ENCODE measurements at places on chromosomes 4 and X.

- no peak for DNase-seq
These were observed 33.7 kb downstream of the XG start for GRCh38 chrX:2785538-2785937.

GRCh38 chr4:77636902-77637301, 31.3 kb downstream of the CXCL13 start:
- no peak for DNase-seq

DNA sequence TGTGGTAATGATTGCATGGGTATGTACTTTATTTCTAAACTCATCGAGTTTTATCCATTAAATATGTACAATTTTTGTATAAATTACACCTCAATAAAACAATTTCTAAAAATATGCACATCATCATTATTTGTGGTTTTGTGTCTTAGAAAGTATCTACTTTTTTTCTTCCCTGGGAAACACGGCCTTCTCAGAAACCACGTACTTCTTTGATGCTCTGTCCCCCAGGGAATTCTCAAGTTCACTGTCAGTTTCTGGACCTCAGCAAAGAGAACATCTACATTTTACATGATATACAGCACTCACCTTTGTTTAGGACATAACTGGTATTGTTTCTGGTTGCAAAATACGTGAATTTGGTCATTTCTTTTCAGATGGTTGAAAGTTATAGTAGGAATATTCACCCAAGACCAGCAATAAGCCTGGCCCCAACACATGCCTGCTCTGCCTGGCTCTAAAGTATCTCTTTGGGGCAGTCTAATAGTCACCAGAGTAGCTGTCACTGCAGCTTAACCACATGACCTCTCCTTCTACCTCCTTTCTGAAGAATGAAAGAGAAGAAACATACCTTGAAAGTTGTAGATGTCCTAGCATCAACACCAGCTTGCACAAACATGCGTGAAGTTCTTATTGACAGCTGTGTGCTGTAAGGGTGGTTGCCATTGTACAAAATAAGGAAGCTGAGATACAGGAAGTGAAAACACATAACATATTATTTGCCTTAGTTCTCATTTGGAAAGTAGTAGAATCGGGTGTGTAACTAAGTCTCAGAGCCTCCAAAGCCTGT, 48.4 kb upstream of the SPANXN4 start:
- DNase-seq, result no peak

DNA sequence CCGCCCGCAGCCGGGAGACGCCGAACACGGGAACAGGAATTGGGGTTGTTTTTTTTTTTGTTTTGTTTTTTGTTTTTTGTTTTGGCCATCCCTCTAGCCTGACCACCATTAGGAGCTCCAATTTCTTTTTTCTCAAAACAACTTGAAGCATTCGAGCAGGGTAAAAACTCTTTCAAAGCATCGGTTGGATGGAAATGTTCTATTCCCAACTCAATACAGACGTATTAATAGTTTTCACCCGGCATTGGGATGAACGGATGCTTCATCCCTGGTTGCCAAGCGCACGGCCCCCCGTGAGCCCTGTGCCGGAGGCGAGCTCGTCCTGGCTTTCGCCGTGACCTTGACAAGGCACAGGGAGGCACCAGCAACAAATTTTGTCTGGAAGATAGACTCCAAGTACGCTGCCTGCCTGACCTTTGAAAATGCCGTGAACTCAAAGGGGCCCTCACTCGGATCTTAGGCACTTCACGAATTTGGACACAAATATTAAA, 352 bp upstream of the MAP3K15 start:
- no peak for DNase-seq

DNA sequence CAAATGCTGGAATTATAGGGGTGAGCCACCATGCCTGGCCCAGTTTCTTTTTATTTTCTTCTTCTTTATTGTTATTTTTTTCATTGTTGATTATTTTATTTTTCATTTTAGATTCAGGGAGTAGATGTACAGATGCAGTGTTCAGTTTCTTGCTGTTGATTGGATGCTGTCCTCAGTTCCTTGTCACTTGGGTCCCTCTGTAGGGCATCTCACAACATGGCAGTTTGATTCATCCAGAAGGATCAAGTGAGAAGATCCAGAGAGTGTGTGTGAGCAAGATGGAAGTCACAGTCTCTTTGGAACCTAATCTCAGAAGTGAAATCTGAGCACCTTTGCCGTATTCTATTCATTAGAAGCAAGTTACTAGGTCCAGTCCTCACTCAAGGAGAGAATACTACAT, 20.9 kb downstream of the HMGB3 start:
- DNase-seq, result no peak

DNA sequence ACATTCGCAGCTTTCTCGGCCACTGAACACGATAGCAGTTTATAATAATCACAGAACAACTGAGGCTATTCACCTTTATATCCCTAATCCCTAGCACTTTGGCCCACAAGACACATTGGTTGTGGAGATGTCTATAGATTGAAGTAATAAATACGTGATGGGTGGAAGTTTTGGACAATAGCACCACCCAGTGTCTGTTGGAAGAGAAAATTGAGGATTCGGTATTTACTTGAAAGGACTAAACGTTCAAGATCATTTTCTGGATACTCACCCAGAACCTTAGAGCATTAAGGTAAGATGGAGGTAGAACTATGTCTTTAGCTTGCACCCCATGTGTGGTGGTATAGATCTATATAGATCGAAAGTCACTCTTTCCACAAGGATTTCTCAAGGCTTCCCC, 787 bp upstream of the TMSB15A start:
- DNase-seq, result peak; percentile 43

DNA sequence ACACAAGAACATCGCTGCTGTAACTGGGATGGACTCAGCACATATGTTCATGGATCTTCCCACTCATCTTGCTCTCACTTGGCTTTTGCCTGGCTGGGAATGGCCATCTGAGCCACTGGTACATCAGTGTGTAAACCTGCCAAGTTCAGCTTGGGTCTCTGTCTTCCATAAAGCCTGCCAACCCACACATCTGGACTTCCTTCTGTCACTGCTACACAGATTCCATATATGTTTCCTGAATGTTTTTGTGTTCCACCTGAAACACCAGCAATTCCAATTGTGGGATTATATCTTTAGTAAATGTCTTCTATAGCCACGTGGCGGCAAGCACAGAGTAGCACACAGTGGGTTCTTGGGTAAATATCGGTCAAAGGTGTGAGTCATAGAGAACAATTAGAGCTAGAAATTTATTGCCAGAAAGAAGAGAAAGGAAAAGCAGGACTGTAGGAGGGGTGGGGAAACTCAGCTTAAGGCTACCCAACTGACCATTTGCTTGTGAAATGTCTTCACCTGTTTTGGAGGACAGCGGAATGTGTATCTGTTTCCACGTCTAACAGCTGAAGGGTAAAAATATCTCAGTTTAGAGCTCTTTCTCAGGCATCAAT, 125.9 kb downstream of the MFAP3L start:
- DNase-seq, result no peak

- peak; percentile 2 for DNase-seq
These were observed 187.3 kb upstream of the RASGEF1B start for GRCh38 chr4:81659051-81659450.

- DNase-seq, result no peak
These were observed 666.1 kb upstream of the BOD1L1 start for GRCh38 chr4:14293582-14293981.

- no peak for DNase-seq
These were observed 27.4 kb downstream of the ADH5 start for GRCh38 chr4:99061048-99061700.

- DNase-seq, result peak; percentile 31
These were observed 19.9 kb upstream of the CLNK start for GRCh38 chr4:10704430-10704810.

- DNase-seq, result no peak
These were observed 354.2 kb upstream of the HS3ST1 start for GRCh38 chr4:11782859-11783258.

- DNase-seq, result no peak
These were observed 58.1 kb upstream of the INTU start for GRCh38 chr4:127574643-127575042.

- DNase-seq, result no peak
These were observed 85.7 kb upstream of the TBL1X start for GRCh38 chrX:9378980-9379696.

DNA sequence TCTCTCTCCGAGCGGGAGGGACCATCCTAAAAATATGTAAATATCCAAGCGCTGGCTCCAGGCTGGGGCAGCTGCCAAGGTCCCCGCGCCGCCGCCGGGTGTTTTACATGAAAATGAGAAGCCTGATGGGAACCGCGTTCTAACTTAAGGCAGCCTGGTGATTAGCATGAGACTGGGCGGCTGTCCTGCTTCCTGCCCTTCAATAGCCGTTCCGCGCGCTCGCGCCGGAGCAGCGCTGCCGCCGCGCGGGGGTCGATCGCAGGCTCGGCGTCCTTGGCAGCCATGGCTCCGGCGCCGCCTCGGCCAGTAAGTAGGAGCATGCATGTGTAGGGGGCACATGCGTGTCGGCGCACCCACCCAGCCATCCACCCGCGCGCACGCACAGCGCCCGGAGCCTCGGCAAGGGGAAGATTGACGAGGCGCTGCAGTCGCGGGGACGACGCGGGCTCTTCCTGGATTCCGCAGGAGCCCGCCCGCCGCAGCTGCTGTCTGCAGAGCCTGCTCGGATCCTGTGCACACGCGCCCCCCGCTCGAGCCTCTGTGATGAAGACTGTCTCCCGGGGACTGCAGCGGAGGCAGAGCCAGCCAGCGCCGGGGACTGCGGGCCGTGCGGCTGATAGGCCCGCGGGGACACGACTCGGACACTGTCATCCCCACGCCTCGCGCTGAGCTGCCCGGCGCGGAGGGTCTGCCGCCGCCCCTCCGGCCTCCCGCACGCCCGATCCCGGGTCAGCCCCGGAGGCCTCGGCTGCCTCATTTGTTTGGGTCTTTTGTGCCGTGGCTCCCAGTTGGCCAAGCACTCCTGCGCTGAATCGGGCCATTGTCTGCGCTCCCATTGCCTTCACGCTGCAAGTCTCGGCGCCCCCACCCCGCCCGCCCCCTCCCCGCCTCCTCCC, 734 bp downstream of the STOX2 start:
- no peak for DNase-seq

DNA sequence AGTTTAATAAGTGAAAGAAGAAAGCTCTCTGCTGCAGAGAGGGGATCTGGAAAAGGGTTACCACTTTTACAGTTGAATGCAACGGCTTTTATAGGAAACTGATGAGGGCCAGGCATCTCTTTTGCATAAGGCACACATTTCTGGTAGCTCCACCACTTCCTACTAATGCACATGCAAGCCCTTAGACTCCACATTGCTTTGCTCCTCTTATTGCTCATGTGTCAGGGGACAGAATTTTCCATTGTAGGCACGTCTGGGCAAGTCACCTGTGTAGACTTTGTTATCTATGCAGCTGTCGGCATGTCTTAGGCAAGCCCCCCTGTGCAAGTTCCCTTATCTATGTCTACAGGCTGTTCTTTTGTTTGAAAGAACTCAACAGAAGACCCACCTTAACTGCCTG, 294.6 kb upstream of the STS start:
- no peak for DNase-seq

DNA sequence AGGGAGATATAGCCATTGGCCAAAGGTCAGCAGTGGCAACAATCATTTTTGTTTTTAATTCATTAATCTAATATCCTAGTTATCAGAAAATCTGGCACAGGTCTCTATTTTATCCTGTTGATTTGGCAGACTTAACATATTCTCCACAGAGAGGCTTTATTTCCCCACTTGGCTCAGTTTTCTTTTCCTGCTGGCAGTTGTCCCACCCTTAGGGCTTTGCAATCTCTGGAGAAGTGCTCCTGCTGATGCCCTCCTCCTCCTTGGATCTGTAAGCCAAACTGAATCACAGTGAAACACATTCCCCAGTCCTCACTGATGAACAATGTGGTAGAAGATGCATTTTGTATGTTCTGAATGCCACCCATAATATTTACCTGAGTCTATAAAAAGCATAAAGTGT, 889.7 kb downstream of the PDHA2 start:
- DNase-seq, result no peak

- DNase-seq, result no peak
These were observed 34.1 kb upstream of the RPS6KA3 start for GRCh38 chrX:20300822-20301221.

GRCh38 chrX:116267511-116268040, 97.0 kb downstream of the AGTR2 start:
- no peak for DNase-seq

DNA sequence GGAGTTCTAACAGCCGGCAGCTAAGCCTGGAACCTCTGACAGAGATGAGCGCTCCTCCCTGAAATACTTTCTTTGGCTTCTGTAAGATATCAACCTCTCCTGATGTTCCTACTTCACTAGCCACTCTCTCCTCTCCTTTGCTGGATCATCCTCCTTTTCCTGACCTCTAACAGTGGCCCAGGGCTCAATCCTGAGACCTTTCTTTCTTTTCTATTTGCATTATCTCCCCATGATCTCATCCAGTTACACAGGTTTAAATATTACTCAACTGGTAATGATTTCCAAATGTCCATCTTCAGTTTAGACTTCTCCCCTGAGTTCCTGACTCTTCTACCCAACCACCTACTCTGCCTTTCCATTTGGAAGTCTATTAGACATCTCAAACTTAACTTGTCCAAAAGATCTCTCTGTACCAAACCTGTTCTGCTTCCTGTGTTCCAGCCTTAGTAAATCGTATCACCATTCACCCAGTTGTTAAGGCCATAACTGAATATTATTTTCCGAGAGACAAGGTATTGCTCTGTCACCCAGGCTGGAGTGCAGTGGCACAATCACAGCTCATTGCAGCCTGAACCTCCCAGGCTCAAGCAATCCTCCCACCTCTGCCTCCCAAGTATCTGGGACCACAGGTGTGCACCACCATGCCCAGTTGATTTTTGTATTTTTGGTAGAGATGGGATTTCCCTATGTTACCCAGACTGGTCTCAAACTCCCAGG, 41.1 kb downstream of the RFC1 start:
- DNase-seq, result no peak
